GM04504 (cell line): ENCODE measurements at places on chromosomes 6 and 20.

DNA sequence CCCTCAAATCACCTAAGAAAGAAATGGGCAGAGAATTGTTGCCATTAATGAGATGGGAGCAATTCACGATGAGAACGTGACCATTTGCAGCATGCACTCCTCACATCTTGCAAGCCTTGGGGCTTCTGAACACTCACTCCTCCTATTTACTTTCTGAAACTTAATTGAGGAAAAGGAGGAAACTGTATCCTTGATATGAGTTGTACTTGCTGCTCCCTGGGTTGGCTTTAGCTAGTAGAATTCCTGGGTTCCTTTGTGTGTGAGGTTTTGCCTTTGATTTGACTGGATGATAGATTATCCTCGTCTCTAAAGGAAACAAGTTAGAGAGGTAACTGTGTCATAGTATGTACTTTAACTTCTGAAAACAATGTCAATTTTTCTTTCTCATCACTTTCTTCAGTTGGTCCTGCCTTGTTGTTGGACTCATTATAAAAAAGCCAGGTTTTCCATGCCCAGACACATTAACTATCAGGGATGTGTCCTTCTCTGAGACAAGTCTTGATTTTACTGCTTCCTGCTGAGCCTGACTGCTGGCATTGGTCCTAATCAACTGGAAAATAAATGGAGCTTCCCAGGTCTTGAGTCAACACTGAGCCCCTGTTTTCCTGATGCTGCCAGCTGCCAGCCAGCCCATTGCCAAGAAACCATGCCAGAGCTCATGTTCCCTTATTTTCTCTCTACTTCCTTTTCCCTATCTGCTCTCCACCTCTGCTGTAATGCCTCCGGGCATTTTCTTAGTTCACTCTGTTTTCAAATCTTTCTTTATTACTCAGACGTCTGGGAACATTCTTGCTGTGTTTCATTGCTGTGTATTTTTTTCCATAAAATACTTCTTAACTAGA lies 6.0 kb upstream of the MRAP2 start:
- peak; percentile 61 for DNase-seq

DNA sequence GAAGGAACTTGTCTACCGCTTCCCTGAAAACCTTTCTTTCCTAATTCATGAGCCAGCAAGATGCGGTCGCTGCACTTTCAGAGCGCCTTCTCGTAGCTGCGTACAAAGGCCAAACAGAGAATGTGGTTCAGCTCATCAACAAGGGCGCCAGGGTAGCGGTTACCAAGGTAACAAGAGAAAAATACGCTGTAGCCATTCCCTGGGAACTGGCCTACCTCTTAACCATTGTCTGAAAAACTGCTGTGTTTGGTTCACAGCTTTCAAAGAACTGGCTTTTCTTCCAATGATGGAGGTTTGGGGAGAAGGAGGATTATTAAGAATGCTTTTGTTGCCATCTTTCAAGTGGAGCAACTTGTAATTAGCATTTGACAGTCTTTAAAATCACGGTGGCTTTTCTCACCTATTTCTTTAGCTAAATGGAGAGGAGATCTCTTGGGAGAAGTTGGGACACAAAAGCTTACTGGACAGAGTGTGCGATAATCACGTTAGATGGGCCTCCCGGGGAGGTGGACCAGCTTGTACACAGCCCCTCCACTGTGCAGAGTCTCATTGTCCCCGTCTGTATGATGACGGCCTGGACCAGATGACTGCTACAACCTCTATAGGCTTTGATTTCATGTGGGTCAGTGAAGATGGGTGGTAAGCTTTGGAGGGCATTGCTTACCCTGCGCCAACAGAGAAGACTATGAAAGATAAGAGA lies 71.5 kb downstream of the LYRM2 start:
- DNase-seq: no peak

GRCh38 chr6:152993431-152993830 lies 9.1 kb downstream of the MTRF1L start:
- DNase-seq: no peak

GRCh38 chr6:132490024-132490423 lies 22.9 kb downstream of the STX7 start:
- peak; percentile 62 for DNase-seq

GRCh38 chr6:127963495-127963894 lies 62.6 kb upstream of the THEMIS start:
- no peak for DNase-seq
